ENCODE measurements at places on chromosomes 5 and 9.
A peak's percentile ranks its signal among the peaks of the same experiment; 100 is the strongest.

DNA sequence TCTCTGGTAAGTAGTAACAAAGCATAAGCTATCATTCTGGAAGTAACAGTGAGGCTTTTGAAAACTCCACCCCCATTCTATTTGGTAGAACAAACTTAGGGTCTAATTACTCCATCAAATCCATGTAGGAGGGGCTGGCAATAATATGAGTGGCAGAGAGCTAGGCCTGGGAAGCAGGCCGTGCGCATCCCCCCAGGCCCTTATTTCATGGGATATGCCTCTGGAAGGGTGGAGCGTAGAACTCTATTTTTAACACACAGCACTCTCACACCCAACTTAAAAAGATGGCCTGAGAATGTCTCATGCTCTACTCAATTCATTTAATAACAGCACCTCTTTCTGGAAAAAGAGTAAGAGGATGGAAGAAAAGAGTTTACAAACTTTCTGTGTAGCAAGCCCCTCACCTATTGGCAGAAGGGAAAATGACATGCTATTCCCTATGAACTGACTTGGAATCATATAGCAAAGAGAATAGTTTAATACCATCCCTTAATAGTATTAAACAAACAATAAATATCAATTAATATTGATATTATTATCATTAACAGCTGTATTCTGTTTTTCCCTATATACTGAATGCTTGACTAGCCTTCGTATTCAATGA, 233.2 kb downstream of the KCTD16 start:
- DNase-seq, result no peak

- no peak for DNase-seq
These were observed 12.8 kb downstream of the FAM81B start for GRCh38 chr5:95403996-95404395.

- DNase-seq, result no peak
These were observed 500.3 kb upstream of the GRIA1 start for GRCh38 chr5:152990217-152990616.

GRCh38 chr9:129841071-129841470, 5.8 kb downstream of the USP20 start:
- no peak for DNase-seq

DNA sequence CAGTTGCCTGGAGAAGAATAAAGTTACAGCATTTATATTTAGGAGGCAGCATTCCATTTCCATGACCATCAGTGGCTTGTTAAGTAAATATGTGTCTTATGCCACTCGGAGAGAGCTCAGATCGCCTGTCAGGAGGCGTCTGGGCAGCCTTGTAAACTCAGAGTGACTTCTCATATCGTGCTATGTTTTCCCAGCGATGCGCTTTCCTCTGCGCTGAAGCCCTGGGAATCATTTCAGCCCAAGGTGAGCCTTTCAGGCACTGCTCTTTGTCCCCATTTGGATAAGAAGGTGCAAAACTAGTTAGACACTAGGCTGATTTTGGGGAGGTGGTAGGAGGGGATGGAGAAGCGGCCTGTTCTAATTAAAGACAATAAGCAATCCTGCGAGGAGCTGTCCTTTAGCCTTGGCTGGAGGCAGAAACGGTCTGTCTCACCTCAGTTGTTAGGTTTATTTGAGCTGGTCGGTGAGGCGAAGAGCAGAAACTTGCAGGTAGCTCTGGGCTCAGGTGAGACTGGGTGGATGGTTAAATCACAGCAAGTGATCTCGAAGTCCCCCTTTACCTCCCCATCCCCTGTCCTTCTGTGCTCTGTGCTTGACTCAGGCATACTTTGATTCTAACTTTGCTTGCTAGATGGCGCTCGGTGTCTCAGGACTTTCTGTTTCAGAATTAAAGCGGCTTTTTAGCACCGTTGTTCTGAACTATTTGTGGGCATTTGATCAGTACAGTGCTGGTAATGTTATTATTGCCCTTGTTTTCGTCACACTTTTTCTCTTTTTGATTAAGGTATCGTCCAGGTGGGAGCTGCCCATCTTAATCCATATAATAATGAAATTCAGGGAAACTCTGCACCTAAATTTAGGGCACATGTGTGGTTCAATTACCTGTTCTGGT, 24.6 kb downstream of the NR2F1 start:
- peak; percentile 60 for DNase-seq

- DNase-seq, result peak; percentile 13
These were observed 13.5 kb upstream of the NIPAL4 start for GRCh38 chr5:157446412-157446935.

GRCh38 chr9:69569738-69570451, 102.3 kb downstream of the APBA1 start:
- no peak for DNase-seq

DNA sequence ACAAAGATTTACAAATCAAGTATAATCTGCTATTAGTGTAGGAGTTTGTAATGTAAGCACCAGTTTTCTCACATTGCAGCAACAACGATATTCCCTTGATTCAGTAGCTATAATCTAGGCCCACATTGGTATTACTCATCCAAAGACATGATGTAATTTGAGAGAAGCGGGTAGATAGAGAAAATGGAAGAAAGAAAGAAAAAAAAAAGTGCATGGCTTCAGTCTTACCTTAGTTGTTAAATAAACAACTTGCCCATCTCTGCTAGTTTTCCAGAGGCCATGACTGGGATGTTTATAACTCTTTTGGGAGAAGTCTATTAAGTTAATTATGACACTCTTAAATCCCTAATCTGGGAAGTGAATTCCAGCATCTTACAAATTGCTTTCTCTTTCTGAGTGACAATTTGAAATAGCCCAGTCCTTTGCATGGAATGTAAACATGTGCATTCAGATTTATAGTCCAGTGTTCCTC, 2.8 kb downstream of the MELK start:
- peak; percentile 31 for DNase-seq

GRCh38 chr9:209143-209758, 5.4 kb upstream of the DOCK8 start:
- DNase-seq, result peak; percentile 0

- no peak for DNase-seq
These were observed 338.2 kb downstream of the NTRK2 start for GRCh38 chr9:85007748-85008147.

GRCh38 chr5:123505633-123506032, 6.3 kb upstream of the CSNK1G3 start:
- no peak for DNase-seq

DNA sequence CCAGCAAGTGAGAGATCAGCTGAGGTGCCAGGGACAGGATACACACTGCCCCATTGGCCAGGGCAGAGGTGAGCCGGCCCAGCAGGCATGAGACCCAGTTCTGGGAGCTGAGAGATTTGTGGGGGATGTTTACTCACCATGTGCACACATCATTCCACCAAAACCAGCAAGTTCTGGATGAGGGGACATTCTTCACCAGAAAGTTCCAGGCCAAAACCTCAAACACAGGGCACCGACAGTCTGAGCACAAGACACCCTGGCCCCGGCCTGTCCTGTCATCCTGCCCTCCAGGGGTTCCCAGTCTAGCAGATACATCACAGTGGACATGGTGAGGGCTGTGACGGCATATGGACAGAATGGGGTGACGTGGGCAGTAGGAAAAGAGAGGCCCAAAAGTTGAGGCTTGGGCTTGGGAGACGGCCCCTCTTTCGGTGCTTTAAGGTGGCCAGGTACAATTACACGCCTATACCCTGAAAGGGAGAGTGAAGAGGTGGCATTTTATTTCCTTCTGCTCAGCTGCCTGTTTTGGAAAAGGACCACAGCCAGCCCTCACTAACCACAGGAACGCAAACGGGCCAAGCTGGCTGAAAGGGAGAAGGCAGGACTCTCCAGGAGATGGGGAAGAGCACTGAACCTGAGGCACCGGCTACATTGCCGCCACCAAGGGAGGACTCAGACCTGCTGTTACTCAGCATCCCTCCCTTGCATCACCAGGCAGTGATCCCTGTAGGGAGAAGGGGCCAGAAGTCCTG, 64.0 kb downstream of the SHB start:
- no peak for DNase-seq

- peak; percentile 1 for DNase-seq
These were observed 614.5 kb downstream of the MAT2B start for GRCh38 chr5:164119806-164120447.

DNA sequence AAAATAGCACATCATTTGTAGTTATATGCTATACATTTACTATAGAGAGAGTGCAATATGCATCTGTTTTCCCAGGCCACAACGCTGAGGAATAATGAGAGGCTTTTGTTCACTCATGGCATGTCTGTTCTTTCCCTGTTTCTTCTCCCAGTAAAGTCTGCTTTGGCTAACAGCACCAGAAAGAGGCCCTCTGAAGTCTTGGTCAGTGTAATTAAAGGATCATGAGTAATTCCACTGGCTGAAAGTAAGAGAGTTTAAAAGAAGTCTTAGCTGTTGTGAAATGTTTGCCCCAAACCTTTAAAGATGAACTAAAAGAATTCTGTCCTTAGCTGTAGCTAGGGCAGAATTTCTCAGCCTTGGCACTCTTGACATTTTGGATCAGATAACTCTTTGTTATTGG, 228.8 kb downstream of the TLE4 start:
- no peak for DNase-seq

DNA sequence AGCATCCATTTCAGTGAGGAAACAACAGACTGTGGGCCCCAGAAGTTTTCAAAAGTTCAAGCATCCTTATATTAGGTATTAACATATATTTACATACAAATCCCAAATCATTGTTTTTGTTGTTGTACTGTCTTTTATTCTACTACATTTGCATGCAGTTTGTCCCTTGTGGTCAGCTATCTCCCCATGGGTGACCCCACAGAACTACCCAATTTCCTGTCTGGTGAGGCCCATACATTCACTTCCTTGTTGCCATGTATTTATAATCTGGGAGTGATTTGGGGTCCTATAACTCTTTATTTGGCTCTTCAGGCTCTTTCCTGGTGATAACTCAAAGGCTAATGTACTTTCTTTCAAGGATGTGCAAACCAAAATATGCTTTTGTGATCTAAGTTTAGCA, 3.3 kb upstream of the CD180 start:
- no peak for DNase-seq

DNA sequence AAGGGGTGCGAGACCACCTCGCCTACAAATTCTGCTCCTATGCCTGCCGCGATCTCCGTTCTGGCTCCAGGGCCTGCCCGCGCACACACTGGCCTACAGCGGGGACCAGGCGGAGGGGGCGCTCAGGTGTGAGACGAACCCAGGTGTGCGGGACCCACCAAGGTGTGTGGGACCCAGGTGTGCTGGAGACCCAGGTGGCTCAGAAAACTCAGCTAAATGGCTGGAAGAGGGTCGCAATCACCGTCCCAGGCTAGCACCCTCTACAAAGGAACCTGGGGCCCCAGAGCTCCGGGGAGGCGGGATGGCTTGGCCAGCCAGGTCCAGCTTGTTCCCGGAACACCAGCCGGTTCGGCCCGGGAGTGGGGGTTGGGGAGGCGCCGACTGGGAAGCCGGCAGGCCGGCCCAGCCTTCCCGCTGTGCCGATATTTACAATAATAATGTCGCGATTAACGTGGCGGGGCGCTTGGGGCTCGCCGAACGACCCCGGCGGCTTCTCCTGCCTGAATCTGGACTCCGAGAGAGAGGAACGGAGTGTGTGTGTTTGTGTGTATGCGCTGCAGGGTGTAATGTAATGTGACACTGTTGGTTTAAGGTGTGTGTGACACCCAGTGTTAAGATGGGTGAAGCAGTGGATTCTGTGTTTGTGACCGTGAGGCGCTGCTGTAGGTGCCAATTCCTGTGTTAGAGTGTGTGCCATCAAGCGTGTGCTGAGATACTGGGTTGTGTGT, 1.4 kb downstream of the PCDH1 start:
- DNase-seq, result peak; percentile 12

- DNase-seq, result no peak
These were observed 100.0 kb upstream of the IFNK start for GRCh38 chr9:27423915-27424710.

GRCh38 chr9:33919276-33919897, 102.4 kb downstream of the UBE2R2 start:
- no peak for DNase-seq

- no peak for DNase-seq
These were observed 74.0 kb upstream of the MEF2C start for GRCh38 chr5:88957013-88957412.

DNA sequence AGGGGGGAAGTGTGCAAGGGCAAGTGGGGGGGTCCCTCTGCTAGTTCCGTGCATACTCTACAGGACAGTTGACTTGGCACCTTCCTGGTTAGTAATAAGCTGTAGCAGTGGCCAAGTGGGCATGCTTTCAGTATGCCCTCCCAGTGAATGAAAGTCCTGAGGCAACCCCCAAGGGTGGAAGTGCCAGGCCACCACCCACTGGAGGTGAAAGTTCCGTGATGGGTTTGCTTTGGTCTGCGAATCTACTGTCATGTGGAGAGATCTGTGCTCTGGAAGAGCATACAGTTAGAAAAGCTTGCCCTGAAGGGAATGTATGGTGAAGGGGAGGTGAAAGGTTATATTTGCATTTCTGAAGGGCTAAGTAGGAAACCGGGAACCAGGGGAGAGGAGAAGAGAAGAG, 10.3 kb downstream of the FXN start:
- DNase-seq, result no peak

GRCh38 chr9:34984049-34984448, 5.5 kb upstream of the DNAJB5 start:
- peak; percentile 29 for DNase-seq

DNA sequence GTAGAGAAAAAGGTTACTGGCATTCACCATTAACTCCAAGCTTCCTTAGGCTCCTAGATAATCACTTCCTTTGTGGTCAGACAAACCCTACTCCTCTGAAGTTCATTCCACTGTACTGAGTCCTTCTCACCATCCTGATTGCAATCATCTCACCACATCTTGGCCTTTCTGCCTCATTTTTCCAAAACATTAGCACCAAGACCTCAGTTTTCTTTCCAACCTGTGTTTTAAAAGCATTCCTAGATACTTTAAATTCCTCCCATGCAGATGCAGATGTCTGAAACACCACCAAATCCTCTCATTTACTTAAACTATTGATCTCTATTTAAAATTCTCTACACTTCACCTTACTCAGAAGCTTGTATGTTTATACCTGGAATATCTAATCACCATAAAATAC, 961.3 kb upstream of the CTNND2 start:
- no peak for DNase-seq

DNA sequence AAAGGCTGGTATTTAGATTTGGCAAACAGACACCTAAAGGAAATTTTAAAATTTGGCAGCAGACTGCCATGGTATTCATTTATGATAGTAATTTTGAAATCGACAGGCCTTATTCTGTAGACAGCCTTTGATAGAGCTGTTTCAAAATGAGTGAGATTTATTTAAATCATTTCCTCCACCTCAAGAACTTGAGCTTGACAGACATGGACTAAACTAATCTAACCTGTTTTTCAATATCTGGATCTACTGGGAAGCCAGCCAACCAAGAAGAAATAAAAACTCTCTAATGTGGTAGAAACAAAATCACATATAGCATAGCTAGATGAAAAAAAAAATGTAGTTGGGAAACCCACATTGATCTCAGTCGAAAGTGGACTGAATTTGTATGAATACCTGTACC, 56.9 kb upstream of the RASA1 start:
- no peak for DNase-seq

DNA sequence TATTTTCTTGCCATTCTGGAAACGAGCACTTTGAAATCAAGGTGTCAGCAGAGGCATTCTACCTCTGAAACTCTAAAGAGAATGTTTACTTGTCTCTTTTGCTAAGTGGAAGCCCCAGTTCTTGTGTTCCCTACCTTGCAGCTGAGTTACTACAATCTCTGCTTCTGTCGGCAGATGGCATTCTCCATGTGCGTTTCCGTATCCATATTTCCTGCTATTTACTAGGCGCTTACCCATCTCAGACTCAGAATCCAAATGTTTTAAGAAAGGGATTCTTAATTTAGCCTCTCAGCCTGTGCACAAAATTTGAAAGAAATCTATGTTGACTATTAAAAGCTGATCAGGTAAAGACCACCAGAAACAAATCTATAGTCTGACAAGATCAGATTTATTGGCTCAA, 221.3 kb upstream of the FTMT start:
- no peak for DNase-seq
